ENCODE measurements at places on chromosomes 6 and 20. TPM values are rescaled to one million over a fixed set of nuclear protein-coding genes. Genes with fewer than 3 reads are reported as not detected.

DNA sequence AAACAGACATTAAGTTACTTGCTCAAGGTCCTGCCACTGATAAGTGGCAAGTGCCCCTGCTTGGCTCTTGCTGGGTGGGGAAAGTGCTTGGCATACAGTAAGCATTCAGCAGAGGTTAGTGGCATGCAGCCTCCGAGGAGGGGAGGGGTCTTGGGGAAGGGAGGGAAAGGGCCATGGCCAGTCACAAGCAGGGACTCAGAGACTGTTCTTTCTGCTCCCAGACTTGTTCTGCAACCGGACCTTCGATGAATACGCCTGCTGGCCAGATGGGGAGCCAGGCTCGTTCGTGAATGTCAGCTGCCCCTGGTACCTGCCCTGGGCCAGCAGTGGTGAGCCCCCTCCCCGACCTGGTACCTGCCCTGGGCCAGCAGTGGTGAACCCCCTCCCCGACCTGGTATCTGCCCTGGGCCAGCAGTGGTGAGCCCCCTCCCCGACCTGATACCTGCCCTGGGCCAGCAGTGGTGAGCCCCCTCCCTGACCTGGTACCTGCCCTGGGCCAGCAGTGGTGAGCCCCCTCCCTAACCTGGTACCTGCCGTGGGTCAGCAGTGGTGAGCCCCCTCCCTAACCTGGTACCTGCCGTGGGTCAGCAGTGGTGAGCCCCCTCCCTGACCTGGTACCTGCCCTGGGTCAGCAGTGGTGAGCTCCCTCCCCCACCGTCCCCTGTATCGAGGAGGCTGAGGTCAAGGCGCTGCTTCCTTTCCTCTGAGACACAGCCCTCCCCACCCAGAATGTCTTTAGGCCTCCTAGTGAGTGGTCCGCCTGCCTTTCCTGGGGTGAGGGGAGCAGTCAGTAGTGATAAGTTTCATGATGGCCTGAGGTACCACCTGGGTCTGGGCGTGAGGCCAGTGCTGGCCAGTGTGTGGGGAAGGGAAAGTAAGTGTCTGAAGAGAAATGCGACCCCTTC lies 8.9 kb downstream of the GLP1R start:
- no peak for DNase-seq

- DNase-seq = no peak
Observed at GRCh38 chr6:168043848-168044415, 35.1 kb downstream of the FRMD1 start.

GRCh38 chr6:52106994-52107393 lies 19.6 kb upstream of the PKHD1 start:
- no peak for DNase-seq

GRCh38 chr6:36333931-36334725 lies 2.6 kb downstream of the BNIP5 start:
- DNase-seq = no peak

- no peak for DNase-seq
Observed at GRCh38 chr20:8670893-8671215, 398.0 kb upstream of the PLCB4 start.

The DTNBP1 gene
- polyA plus RNA-seq = 33.7 TPM

The CAP2 gene
- not detected for polyA plus RNA-seq

Data from naive thymus-derived CD4-positive, alpha-beta T cell (primary cell).